COR-L47 (cell line): ENCODE measurements at places on chromosomes 16 and 17.

DNA sequence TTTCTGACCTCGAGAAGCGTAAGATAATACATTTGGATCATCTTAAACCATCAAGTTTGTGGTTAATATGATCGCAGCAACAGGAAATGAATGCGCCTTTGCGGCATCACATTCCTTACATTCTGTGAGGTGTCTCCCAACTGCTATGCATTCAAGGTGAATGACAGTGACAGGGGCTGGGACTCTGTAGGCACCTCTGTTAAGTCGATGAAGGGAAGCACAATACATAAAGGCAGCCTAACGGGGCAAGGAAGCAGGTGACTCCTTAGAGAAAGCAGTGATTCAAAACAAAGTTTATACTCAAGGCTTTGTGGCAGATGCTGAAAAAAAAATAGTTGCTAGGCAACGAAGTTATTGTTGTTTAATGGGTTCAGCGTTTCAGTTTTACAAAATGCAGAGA lies 21.6 kb upstream of the EVPL start:
- DNase-seq: no peak

DNA sequence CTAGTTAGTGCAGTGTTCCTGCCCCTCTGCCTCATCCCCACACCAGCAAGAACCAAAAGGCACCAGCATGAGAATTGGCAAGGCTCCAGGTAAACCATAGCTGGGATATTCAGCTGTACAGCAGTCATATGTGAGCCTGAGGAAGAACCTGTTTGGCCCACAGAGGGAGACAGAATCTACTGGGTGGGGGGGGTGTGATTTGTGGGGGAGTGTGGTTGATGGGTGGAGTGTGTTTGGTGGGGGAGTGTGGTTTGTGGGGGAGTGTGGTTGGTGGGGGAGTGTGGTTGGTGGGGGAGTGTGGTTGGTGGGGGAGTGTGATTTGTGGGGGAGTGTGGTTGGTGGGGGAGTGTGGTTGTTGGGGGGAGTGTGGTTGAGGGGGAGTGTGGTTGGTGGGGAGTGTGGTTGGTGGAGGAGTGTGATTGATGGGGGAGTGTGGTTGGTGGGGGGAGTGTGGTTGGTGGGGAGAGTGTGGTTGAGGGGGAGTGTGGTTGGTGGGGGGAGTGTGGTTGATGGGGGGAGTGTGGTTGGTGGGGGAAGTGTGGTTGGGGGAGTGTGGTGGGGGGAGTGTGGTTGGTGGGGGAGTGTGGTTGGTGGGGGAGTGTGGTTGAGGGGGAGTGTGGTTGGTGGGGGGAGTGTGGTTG lies 19.5 kb downstream of the MINK1 start:
- DNase-seq: no peak

- no peak for DNase-seq
Observed at GRCh38 chr16:19283637-19284036, 1.9 kb upstream of the CLEC19A start.

GRCh38 chr17:81039854-81040758 lies 5.2 kb downstream of the BAIAP2 start:
- DNase-seq: peak; percentile 69
